ENCODE measurements at places on chromosomes 1 and 21.
A peak's percentile ranks its signal among the peaks of the same experiment; 100 is the strongest.

DNA sequence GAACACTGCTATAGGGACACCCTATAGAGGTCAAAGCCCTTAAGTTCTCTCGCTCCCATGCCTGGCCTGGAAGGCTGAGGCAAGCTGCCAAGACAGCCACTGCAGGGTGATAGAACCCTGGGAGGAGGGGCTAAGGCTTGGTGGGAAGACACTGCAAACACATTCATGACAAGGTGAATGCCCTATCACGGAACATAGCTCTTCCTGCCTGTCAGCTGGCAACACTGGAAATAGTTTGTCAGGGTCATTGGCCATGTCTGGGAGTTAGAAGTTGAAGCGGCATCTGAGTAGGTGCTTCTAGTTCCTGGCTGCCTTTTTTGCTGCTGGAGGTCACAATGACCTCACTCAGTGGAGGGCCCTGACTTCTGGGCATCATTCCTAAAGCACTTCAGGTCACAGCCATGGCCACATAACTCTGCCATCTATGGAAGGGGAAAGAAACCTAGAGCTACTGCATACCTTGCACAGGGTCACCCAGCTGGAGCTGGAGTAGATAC lies 4.2 kb downstream of the FABP3 start:
- no peak for DNase-seq

DNA sequence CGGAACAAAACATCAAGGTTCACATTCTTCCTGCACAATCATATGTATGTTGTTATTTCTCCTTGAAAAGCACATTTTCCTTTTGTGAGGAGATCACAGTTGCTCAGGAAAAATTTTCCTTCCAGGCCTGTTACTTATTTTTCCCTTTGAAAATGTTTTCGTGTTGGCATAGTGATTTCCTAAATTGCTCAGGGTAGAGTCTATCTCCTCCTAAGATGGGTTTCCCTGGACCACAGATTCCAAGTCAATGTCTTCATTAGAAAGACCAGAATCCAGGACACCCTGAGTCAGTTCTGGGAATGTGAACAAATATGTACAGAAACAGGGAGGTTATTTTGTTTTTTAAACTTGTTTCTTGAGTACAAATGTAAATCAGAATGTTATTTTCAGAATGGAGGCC lies 94.3 kb upstream of the C1orf105 start:
- no peak for DNase-seq

DNA sequence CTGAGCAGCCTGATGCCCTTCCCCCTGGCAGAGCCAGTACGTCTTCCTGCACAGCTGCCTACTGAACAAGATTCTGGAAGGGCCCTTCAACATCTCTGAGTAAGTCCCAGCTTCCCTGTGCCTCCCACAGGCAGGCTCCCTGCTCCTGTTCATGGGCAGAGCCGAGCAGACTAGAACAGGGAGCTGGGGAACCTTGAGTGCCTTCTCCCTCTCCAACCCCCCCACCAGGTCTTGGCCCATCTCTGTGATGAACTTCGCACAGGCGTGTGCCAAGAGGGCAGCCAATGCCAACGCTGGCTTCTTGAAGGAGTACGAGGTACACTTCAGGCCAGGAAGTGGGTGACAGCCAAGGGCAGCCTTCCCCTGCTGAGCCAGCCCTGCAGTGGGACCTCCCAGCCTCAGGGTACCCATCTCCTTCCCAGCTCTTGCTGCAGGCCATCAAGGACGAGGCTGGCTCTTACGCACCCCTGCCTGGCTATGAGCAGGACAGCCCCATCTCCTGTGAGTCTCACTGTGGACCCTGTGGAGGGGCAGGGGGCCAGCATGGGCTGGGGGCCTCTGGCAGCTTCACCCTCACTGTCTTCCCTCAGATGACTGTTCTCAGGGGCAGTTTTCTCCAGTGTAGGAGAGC lies 6.4 kb upstream of the LGR6 start:
- no peak for DNase-seq

DNA sequence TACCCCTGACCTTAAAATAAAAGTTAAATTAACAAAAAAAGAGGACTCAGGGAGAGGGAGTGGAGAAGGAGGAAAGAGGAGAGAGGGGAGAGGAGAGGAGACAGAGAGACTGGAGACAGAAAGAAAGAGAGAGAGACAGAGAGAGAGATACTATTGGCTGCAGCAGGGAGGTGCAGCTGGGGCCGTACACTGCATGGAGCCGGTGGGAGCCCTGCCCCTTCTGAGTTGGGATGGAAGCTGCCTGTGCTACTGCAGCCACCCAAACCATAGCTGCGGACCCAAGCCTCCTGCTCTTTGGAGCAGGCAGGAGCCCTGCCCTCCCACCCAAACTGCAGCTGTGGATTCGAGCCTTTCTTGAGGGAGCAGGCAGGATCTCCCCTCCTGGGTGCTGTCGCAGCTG lies 32.7 kb upstream of the HP1BP3 start:
- no peak for DNase-seq

DNA sequence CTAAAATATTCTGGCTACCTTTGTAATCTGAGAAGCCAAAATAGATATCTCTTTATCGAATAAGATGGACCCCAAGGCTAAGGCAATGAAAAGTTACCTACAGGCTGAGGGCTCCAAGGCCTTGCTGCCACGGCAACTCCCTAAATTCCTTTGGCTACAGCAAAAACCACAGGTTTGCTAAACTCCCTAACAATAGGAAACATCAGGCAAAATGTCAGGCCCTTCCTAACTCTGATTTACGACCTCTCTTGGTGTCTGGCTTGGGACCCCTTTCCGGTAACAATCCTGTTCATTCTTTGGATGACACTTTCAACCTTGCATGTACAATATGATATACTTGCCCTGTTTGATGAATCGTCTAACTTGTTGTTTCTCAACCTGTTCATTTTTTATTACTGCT lies 11.3 kb upstream of the OR2T8 start:
- DNase-seq: no peak

GRCh38 chr21:45466330-45467220 lies 61.6 kb downstream of the COL18A1 start:
- no peak for DNase-seq

DNA sequence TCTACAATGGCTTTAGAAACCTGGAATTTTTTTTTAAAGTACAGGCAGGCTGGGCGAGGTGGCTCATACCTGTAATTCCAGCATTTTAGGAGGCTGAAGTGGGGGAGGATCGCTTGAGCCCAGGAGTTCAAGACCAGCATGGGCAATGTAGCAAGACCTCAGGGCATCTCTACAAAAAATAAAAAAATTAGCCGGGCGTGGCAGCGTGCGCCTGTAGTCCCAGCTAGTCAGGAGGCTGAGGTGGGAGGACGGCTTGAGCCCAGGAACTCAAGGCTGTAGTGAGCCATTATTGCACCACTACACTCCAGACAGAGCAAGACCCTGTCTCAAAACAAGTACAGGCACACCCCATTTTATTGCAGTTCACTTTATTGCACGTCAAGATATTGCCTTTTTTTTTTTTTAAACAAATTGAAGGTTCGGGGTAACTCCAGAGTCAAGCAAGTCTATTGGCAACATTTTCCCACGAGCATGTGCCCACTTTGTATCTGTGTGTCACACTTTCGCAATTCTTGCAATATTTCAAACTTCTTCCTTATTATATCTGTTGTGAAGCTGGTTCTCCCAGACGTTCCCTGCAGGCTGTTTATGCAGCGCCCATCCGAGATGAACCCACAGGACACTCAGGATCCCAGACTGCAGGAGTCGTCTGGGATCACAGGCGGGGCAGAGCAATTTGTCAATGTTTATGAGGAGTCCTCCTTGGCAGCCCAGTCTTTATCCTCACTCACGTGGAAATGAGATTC lies 4.7 kb downstream of the HES2 start:
- DNase-seq: no peak

DNA sequence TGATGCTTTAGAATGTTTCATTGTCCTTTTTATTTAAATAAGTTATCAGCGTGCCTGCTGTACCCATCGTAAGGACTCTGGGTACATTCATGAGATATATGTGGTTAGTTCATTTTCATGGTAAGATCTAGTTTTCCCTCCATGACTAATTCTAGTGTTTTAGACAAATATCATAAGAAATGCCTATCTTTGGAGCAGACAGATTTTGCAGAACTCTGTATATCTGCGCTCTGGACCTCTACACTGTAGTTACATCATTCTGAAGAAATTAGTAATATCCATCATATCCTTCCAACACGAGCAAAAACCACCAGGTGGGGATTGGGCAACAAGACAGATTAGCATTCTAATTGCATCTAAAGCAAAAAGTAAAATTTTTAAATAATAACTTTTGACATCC lies 499.2 kb downstream of the SETD4 start:
- no peak for DNase-seq

- no peak for DNase-seq
Observed at GRCh38 chr1:100643471-100644196, 75.9 kb upstream of the VCAM1 start.

DNA sequence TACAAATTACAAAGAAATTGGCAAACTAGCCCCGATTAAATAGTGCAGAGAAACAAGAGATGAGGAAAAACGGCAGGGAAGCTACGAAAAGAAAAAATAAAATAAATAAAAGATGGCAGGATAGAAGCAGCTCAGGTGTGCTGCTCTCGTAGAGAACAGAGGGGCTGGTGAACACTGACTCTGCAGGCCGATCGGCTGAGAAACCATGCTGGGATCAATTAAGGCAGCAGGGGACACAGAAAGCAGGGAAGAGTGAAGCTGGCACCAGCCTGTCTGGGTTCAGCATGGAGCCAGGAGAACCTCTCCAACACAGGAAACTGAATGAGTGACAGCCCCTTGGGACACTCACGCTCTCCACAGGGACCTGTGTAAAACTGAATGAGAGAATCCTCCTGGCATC lies 39.5 kb upstream of the TMPRSS15 start:
- DNase-seq: no peak

DNA sequence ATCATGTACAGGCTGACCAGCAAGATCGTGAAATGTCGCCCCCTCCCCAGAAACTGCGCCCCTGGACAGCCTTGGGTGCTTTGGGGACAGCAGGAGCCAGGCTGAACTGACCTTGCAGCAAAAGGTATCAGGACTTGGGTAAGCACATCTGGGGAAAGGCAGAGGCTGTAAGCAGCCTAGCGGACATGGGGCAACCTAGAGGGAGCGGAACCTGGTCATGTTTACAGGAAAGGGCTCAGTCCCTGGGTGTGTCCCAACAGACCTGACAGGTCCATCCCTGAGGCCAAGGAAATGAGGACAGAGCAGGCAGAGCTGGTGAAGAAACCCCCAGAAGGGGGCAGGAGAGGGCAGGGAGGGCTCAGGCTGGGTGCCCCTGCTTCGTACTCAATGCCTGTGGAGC lies 3.1 kb upstream of the S100A8 start:
- no peak for DNase-seq

DNA sequence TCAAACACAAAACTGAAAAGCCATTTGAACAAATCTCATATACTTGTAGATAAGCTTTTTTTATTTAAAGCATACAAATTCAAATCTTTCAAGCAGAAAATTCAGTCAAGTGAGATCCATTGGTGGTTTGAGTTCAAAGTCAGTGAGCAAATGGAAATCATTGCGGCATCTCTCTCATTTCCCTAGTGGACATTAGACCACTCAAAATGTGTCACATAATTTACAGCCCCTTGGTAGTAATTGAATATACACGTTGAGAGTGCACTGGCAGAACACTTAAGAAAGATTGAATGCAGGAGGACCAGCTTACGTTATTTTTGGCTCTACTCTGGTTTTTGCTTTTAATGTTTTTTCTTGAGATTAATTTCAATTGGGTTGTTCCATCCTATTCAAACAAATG lies 633.7 kb downstream of the USP25 start:
- no peak for DNase-seq

- no peak for DNase-seq
Observed at GRCh38 chr1:245444147-245444828, 289.5 kb downstream of the KIF26B start.

GRCh38 chr1:58515794-58516401 lies 30.6 kb downstream of the OMA1 start:
- peak; percentile 4 for DNase-seq

DNA sequence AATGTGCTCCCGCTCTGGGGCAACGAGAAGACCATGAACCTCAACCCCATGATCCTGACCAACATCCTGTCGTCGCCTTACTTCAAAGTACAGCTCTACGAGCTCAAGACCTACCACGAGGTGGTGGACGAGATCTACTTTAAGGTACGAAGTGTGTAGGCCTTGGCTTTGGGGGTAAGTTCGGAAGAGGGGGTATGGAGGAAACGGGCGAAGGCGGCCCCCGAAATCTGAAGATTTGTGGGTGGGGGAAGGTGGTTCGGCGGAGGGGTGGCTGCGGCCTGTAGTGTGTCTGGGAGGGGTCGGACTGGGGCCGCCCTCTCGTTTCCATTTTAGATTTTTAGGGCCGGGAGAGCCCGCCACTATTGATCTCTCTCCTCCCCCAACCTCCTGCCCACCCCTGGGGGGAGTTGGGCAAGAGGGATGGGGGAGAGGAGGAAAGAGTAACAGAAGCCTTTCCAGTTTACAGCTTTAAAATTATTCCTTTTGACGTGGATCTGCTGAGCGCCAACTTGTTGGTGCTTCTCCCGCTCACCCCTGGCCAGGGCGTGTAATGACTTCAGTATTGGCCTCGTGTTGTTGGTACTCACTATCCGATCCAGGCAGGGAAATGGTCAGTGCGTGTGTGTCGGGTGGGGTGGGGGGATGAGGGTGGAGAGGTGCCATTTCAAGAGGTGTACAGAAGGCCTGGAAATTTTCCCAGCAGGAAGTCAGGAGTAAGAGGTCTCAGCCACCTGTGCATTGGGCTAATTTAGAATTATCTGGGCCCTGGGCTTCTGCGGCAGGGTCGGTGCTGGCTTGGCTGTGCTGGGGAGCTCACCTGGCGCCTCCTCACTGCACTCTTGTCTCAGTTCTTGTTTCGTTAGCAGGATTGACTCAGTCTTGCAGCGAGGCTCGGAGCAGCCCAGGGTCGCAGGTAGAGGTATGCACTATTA lies 880 bp downstream of the PRPF38B start:
- no peak for DNase-seq

DNA sequence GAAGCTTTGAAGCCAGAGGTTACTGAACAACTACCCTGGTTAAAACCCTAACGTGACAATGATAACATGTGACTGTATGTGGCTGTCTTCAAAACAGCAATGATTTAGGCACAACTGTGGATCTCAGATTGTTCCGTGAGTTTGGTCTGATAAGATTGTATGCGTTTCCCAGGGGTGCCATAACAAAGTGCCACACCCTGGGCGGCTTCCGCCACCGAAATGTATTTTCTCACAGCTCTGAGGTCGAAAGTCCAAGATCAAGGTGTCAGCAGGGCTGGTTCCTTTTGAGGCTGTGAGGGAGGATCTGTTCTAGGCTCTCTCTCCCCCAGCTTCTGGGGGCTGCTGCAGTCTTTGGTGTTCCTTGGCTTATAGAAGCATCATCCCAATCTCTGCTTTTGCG lies 29.5 kb upstream of the ERG start:
- DNase-seq: no peak

- peak; percentile 73 for DNase-seq
Observed at GRCh38 chr1:1891349-1892078, 627 bp upstream of the GNB1 start.

- DNase-seq: no peak
Observed at GRCh38 chr1:41679531-41679930, 195.0 kb upstream of the EDN2 start.
